ENCODE measurements at places on chromosomes 2 and 18.

GRCh38 chr2:217725409-217725808 lies 277.4 kb downstream of the TNS1 start:
- DNase-seq = no peak

- peak; percentile 53 for DNase-seq
Measured at GRCh38 chr2:37466533-37467222, 122.2 kb downstream of the QPCT start.

- no peak for DNase-seq
Measured at GRCh38 chr2:241970716-241971115, 101.2 kb downstream of the RTP5 start.

- DNase-seq = no peak
Measured at GRCh38 chr2:116511426-116511825, 1303.1 kb upstream of the DDX18 start.

GRCh38 chr2:241579281-241579680 lies 20.7 kb downstream of the BOK start:
- DNase-seq = no peak

Data from astrocyte of the cerebellum (primary cell).